MCF 10A (cell line): ENCODE measurements at places on chromosomes 11 and 22. TPM values are rescaled to one million over a fixed set of nuclear protein-coding genes. Genes with fewer than 3 reads are reported as not detected.
A peak's percentile ranks its signal among the peaks of the same experiment; 100 is the strongest.

RANGAP1 gene
- total RNA-seq = 84.7 and 117 TPM in 2 replicates

- H3K4me1 ChIP-seq = peaks cover 54% of the 10 kb centered on the region
- DNase-seq = peak; percentile 47
- peak overlapping the region; percentile 55 for H3K27ac ChIP-seq
- peaks cover 6% of the 10 kb centered on the region for H3K36me3 ChIP-seq
- H3K4me3 ChIP-seq = no peak overlapping the region
Measured at GRCh38 chr11:7579361-7579791, 65.6 kb downstream of the PPFIBP2 start.

CD6 gene
- total RNA-seq = not detected in 2 replicates

C1QTNF4 gene
- 0.42 TPM in 1 of 2 replicates, not detected in the other for total RNA-seq

DNA sequence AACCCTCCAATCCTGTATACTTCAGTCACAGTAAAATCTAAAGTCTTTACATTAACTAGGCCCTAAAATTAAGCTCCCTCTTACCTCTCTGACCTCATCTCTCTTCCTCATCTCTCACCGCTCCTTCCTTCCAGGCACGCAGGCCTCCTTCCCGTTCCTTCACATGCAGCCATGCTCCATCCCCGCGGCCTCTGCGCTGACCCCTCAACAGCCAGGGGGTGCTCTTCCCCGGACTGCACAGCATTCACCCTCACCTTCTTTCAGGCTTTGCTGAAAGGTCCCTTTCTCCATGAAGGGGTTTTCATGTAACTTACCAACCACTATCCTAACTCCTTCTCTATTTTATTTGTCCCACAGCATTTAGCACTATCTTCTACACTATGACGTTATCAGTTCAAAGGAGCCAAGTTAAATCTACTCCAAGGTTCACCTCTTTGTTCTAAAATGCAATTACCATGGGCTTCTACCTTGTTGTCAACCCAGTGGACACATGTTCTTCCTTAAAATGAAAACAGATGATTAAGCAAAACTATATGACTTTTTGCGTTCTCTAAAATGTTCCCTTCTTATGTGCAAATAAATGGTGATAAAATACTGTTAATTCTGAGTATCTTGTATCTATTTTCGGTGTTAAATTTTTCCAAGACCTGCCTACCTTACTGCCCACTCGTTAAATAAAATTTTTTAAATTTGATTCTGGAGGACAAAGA is 57.8 kb upstream of the APOA1 start:
- no peaks in the 10 kb centered on the region for H3K27me3 ChIP-seq
- no peaks in the 10 kb centered on the region for H3K4me1 ChIP-seq
- no peak overlapping the region for H3K4me3 ChIP-seq
- no peak overlapping the region for H3K27ac ChIP-seq
- H3K36me3 ChIP-seq = peaks cover 42% of the 10 kb centered on the region

DNA sequence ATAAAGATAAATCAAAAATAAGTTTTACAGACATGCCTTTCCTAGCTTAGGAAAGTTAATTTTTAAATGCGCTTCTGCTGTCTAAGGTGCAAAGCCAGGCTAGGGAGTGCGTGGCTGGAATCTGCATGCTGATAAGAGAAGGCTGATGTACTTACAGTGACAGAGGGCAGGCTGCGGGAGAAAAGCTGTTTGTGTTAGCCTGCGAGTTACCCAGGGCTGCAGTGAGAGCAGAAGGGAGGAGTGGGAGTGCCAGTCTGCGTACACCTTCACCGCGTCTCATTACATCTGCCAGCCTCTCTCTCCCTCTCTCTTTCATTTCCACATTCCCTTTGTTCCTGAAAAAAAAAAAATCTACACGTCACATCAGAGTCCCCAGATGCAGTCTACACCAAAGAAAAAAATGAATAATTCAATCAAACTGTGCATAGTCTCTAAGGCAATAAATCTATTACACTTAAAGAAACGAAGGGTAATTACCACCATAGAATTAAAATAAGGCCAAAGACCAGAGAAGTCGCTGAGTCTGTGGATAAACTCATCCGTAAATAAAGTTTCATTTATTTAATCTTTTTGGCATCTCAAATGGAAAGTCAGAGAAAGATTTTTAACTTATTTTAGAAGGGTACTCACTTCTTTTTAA is 126.4 kb upstream of the C11orf58 start:
- H3K36me3 ChIP-seq = no peaks in the 10 kb centered on the region
- H3K4me1 ChIP-seq = peaks cover 16% of the 10 kb centered on the region
- no peak overlapping the region for H3K27ac ChIP-seq
